ENCODE measurements at places on chromosomes 13 and 19.
A peak's percentile ranks its signal among the peaks of the same experiment; 100 is the strongest.

GRCh38 chr19:49409441-49410029 lies 13.7 kb downstream of the PTH2 start:
- no peak for DNase-seq

DNA sequence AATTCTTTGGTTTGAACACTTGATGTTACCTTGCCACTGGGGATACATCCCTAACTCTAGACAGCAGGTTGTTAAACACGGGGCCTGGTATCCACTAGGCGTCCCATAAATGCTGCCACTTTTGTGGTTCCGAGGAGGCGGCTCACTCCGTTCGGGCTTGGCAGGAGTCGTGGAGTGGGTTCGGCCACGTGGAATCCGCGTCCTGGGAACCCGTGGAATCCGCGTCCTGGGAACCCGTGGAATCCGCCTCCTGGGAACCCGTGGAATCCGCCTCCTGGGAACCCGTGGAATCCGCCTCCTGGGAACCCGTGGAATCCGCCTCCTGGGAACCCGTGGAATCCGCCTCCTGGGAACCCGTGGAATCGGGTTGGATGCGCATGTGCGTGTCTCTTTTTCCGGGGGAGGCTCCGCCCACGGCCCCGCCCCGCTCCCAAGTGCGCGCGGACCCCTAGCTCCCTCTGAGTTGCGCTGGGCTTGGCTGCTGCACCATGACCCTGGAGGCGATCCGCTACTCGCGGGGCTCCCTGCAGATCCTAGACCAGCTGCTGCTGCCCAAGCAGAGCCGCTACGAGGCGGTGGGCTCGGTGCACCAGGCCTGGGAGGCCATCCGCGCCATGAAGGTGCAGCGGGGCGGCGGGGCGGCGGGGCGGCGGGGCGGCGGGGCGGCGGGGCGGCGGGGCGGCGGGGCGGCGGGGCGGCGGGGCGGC lies at the start of gene MRI1:
Gene MRI1 (plus strand): TSS at position 422 of the 707 bp plus-strand sequence. CDS start 67 bp downstream, at position 489.
- DNase-seq, result peak; percentile 76

DNA sequence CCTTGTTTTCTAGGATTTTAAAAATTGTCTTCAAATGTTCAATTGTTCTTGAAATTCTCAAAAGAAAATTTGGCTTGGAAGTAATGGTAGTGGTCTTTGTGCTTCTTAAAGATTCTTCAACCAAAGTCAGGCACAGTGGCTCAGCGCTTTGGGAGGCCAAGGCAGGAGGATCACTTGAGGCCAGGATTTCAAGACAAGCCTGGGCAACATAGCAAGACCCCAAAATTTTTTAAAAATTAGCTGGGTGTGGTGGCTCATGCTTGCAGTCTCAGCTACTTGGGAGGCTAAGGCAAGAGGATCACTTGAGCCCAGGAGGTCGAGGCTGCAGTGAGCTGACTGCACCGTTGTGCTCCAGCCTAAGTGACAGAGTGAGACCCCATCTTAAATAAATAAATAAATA lies 153.5 kb upstream of the ZNF507 start:
- no peak for DNase-seq

GRCh38 chr13:90591260-90591926 lies 756.1 kb upstream of the MIR17HG start:
- no peak for DNase-seq

- DNase-seq, result peak; percentile 95
Observed at GRCh38 chr19:47471733-47472457, at the start of gene SLC8A2. SLC8A2 (minus strand) TSS chr19:47471893; CDS start chr19:47466403, 5,490 bp downstream.

DNA sequence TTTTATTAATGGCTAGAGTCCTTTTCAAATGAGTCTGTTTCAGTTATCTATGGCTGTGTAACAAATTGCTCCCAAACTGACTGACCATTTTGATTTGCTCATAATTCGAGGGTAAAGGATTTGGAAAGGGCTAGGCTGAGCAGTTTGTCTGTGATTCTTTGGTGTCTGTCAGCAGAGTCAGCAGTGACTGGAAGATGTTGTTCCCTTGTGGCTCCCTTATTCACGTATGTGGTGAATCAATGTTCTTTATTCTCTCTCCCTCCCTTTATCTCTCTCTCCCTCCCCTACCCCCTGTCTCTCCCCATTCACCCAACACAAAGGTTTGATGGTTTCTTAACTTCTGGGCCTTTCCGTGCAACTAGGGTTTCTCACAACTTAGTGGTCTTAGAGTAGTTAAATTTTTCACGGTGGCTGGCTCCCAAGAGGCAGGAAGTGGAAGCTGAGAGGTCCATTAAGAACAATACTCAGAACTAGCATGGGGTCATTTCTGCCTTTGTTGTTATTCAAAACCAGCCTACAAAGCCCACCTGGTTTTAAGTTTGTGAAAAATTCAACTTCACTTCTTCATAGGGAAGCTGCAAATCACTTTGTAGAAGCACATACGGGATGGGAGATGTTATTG lies 772.5 kb upstream of the SLITRK1 start:
- DNase-seq, result no peak

- no peak for DNase-seq
Observed at GRCh38 chr13:85383291-85383690, 415.9 kb downstream of the SLITRK6 start.

GRCh38 chr13:72680353-72680752 lies 47.1 kb downstream of the MZT1 start:
- no peak for DNase-seq

GRCh38 chr19:1233115-1233667 lies 4.6 kb downstream of the CBARP start:
- DNase-seq, result no peak

- no peak for DNase-seq
Observed at GRCh38 chr13:52994865-52995264, 33.7 kb upstream of the OLFM4 start.

- no peak for DNase-seq
Observed at GRCh38 chr13:75325711-75326110, 156.3 kb downstream of the TBC1D4 start.

DNA sequence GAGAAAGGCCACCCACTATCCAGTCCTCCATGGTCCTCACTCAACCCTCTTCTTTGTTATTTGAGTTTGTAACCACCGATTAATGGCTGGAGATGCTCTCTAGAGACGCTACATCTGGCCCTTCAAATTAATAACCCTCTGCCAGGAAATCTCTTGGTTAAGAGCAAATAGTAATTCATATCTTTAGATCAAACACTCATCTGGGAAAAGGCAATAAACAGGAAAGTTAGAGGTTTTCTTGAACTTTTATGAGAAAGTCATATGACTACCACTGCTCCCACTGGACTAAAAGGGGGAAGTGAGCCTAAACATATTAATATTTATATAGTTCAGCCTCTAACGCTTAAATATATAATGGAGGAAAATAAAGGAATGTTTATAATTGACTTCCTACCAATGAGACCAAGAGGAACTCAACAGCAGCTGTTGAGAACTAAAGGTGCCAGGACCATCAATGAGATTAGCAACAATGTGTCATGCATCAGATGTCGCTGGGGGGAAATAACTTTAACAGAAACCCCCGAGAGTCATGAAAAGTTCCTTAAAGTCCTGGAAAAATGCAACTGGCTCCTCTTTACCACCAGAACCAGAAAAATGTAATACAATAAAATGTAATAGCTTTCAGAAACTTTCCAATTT lies 2.7 kb downstream of the TBC1D4 start:
- no peak for DNase-seq

- DNase-seq, result no peak
Observed at GRCh38 chr13:110336108-110336507, 29.0 kb downstream of the COL4A2 start.

GRCh38 chr19:9857076-9857721 lies 22.1 kb downstream of the PIN1 start:
- DNase-seq, result no peak

DNA sequence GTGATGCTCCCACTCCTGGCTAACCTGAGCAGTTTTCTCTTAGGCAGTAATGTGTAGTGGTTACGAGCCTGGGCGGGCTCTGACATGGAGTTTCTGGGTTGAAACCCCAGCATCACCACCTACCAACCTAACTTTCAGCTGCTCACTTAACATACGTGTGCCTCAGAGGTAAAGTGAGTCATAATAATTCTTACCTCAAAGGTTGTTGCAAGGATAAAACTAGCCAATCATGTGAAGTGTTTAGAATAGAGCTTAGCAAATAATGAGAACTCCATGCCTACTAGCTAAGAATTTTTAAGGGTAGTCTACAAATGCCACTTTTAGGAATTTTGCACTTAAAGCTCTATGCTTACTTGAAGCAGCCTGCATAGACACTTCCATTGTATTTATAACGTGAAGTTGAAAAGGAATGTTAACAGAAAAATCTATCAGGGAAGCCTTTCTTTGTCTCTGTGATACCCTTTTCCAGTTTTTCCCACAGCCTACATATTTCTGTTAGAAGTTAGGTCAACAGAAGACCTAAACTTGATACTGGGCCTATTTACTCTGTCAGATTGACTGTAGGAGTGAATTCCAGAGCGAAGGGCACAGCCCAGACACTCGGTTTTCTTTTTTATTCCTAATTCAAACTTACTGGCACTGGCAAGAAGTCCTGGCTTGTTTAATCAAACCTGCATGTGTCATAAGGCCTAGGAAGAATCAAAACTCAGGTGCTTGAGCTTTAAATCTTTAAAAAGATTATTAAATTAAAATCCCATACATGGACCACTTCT lies 90.7 kb downstream of the FREM2 start:
- DNase-seq, result no peak

DNA sequence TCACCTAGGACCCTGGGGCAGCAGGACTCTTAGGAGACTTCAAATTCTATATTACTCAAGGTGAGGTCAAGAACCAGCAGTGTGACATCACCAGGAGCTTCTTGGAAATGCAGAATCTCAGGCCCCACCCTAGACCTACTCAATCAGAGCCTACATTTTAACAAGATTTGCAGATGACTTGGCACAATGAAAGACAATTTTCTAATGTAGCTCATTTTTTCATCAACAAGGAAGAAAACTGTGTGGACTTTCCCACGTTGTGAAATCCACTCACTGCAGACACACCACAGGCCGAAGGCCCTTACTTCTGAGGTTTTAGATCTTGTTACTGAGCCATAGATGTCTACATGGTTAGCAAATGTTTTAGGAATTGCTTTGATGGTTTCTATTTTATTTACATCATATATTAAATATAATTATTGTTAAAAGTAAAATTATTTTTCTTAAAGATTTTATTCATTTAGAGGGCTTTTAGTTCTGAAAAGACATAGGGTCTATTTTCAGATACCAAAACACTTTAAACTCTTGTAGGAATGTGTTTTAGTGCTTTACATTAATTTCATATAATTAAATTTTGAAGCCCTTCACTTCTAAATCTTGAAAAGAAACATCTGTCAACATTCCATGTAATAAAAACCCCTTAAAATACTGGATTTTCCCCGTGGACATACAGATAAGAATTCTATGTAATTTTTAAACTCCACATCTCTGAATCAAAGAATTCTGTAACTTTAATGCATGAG lies 18.5 kb upstream of the STARD13 start:
- DNase-seq, result no peak

GRCh38 chr19:38679839-38680238 lies 32.4 kb downstream of the ACTN4 start:
- DNase-seq, result no peak

- DNase-seq, result peak; percentile 91
Observed at GRCh38 chr19:16041299-16041990, 34.9 kb upstream of the TPM4 start.

- no peak for DNase-seq
Observed at GRCh38 chr19:36973844-36974195, 57.7 kb downstream of the ZNF568 start.

GRCh38 chr13:113839536-113840204 lies 24.2 kb downstream of the GAS6 start:
- no peak for DNase-seq

- no peak for DNase-seq
Observed at GRCh38 chr13:32262165-32262564, 53.0 kb downstream of the ZAR1L start.

GRCh38 chr19:49786376-49786820 lies 19.6 kb downstream of the AP2A1 start:
- no peak for DNase-seq

DNA sequence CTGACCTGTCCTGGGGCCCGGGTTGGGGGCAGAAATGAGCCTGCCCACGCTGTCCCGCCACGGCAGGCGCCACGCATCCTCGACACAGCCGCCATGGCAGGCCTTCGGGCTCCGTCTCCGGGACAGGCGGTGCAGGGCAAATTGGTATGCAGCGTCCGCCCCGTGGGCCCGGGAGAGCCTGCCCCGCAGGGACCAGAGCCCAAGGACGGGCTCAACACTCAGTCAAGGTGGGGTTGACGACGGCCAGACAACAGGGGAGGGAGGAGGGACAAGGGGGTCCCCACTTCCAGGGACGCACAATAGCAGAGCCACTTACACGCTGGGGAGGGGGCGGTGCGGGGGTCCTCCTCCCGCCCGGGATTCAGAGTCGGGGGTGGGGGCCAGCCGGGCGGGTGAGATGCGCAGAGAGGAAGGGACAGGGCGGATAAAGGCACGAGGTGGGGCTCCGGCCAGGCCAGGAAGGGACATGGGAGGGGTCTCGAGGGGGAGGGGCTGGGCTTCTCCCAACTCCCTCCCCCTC lies 1.2 kb downstream of the CTXN1 start:
- no peak for DNase-seq

GRCh38 chr13:20080377-20081164 lies 80.3 kb downstream of the GJA3 start:
- DNase-seq, result no peak

DNA sequence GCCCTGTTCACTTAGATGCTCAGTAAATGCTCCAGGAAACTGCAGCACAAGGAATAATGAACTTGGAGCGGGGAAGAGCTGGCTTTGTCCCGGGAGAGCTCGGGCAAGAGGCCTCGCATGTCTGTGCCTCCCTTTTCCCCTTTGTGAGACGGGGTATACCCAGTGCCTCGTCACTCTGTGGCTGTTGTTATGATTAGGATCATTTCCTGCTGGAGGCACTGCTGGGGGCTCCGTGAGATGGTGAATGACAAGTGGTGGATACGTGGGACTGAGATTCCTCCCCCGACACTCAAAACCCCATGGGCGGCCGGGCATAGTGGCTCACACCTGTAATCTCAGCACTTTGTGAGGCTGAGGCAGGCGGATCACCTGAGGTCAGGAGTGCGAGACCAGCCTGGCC lies 1.1 kb upstream of the PLVAP start:
- no peak for DNase-seq

GRCh38 chr13:73341748-73342147 lies 282.9 kb downstream of the KLF5 start:
- peak; percentile 3 for DNase-seq

- no peak for DNase-seq
Observed at GRCh38 chr19:47257411-47258169, 1.3 kb downstream of the CCDC9 start.

DNA sequence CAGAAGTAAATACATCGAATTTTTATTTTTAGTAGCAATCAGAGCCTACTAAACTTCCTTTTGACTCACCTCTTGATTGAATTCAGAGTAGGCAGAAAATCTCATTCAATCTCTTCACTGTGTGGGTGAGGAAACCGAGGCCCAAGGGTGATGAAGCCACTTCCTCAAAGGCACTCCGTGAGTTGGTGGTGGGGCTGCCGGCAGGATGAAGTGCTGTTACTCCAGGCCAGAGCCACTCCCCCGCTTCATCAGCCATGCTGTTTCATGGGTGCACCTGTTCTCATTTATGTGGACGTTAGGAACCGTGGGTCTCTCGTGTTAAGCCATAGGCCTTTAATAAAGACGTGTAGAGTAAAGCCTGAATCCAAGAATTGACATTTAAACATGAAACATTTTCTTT lies 13.2 kb downstream of the ING1 start:
- DNase-seq, result no peak

- no peak for DNase-seq
Observed at GRCh38 chr19:4987256-4987655, 18.3 kb downstream of the KDM4B start.

- no peak for DNase-seq
Observed at GRCh38 chr19:47503826-47504150, 11.1 kb downstream of the NAPA start.

- DNase-seq, result peak; percentile 1
Observed at GRCh38 chr13:104648291-104648690, 1582.1 kb upstream of the SLC10A2 start.

GRCh38 chr13:67549331-67549730 lies 319.2 kb upstream of the PCDH9 start:
- DNase-seq, result no peak
